ENCODE measurements at places on chromosomes 16 and 17. TPM values are rescaled to one million over a fixed set of nuclear protein-coding genes. Genes with fewer than 3 reads are reported as not detected.

PRDM7 gene
- not detected for total RNA-seq

GP1BA gene
- not detected for total RNA-seq

KRT31 gene
- total RNA-seq: not detected

BAHCC1 gene
- total RNA-seq: 8.0 TPM

PRRT2 gene
- total RNA-seq: 3.3 TPM

GRCh38 chr16:9966569-9967157 lies 215.6 kb downstream of the GRIN2A start:
- DNase-seq: no peak

DNA sequence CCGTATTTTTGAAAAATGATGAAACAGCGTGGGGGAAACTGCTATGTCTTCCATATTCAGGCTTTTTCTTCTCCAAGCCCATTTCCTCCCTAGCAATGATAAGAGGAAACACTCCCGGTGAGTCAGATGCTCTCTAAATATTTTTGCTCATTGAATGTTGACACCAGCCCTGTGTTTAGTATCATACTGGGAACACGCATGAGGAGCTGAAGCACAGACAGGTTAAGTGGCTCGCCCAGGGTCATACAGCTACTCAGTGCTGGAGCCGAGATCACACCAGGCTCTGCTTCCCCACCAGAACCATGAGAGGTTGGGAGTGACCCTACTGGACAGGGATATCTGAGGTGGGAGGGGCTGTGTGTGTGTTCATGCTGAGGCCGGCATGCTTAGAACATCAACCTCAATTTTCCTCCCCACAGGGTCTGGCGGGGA lies 37.8 kb upstream of the ADGRG1 start:
- no peak for DNase-seq

DNA sequence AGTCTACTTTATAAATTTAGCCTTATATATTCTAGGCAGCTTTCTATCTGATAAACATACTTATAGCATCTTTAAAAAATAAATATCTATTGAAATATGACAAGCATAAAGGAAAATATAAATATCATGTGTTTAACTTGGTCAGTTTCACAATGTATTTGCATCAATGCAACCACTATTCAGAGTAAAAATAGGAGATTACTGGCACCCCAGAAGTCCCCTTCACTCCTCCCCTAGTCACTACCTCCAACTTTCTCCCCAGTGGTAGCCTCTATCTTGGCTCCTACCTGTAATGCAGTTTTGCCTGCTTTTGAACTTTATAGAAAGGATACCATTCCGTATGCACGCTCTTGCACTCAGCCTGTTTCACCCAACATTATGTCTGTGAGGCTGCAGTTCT lies 3.2 kb upstream of the NOD2 start:
- DNase-seq: no peak

GRCh38 chr17:30236297-30236624 lies 764 bp upstream of the SLC6A4 start:
- no peak for DNase-seq

DNA sequence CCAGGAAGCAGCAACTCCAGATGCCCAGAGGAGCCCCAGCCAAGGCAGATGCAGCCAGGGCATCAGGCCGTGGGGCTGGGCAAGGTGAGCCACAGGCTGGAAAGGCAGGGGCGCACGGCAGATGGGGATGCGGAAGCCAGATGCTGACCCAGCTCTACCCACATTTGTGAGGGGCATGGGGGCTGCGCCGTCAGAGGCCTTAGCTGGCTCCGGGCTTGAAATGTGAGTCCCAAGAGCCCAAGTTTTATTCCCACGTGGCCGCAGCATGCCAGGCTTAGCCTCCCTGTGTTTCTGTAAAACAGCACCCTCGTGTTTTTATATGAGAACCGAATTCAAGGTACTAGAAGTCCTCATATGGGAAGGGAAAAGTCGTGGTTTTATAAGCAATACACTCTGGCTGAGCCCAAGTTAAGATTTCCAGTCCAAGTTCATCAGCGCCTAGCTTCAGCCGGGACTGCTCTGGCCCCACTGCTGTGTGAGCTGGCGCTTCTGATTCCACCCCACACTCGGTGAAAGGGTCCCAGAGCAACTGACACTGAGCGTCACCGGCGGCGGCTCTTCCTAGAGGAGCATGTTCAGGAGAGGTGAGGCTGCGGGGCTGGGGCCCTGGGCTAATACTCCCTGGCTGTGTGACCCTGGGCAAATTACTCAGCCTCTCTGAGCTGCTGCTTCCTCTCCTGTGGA lies 6.7 kb upstream of the C16orf95 start:
- DNase-seq: no peak

DNA sequence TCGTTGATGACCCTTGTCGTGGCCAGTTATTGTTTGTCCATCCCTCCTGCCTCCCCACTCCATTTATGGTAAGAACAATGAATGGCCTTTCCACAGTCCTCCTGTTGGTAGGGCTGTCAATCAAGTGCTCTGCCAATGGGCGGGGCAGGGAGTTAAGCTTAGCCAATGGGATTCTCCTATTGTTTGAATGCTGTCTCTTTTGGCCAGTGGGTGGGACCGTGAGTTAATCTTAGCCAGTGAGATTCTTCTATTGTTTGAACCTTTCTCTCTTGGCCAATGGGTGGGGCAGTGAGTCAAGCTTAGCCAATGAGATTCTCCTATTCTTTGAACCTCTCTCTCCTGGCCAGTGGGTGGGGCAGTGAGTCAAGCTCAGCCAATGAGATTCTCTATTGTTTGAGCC lies 85.4 kb downstream of the IRX3 start:
- DNase-seq: no peak

- no peak for DNase-seq
Observed at GRCh38 chr16:12767897-12768296, 35.8 kb downstream of the CPPED1 start.

- no peak for DNase-seq
Observed at GRCh38 chr16:10228779-10229178, 46.6 kb upstream of the GRIN2A start.

- DNase-seq: no peak
Observed at GRCh38 chr17:9862220-9862619, 36.5 kb downstream of the GLP2R start.

DNA sequence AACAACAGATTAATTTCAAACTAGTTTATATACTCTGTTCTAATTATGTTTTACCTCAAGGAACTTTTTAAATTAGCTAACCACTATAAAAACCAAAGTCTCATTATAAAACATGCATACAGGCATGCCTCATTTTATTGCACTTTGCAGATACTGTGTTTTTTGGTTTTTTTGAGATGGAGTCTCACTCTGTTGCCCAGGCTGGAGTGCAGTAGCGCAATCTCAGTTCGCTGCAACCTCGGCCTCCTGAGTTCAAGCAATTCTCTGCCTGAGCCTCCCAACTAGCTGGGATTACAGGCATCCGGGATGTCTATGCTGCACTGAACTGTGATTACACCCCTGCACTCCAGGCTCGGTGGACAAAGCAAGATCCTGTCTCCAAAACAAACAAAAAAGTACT lies 8.8 kb upstream of the JPT1 start:
- no peak for DNase-seq

DNA sequence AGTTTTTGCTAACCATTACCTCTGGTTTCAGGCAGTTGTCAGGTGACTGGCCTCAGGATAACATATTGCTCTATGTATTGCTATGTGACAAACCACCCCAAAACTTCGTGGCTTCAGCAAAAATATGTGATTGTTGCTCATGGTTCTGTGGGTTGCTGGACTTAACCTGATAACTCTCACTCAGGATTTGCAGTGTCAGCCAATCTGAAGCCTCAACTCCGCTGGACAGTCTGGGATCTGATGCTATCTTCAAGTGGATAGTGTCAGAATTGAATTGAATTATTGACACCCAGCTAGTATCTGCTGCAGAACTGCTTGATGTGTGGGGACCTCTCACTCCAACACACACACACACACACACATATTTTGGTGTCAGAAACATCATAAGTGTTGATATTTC lies 34.7 kb upstream of the GUCY2D start:
- DNase-seq: no peak

DNA sequence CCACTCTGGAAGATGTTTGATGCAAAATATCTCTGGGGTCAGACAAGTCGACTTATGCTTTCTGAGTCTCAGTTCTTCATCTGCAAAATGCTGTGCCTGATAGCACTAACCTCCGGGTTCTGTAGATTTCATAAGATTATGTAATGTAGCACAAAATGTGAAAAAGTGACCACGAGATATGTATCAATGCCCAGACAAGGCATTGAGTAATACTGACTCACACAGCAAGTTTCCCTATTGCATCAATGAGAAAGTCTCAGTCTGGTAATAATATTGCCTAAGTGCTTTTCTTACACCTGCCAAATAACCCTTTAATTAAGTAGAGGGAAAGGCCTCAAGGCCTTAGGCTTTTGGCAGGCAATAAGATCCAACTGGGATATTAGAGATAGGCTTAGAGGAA lies 41.4 kb upstream of the MMP2 start:
- no peak for DNase-seq

Data from Right ventricle myocardium superior (tissue), 1 donor.